Fibroblast of villous mesenchyme (primary cell): ENCODE measurements at places on chromosomes 11 and 22. TPM values are rescaled to one million over a fixed set of nuclear protein-coding genes. Genes with fewer than 3 reads are reported as not detected.
A peak's percentile ranks its signal among the peaks of the same experiment; 100 is the strongest.

- no peak for DNase-seq
These were observed 385.1 kb downstream of the BUD13 start for GRCh38 chr11:116387641-116388040.

GRCh38 chr11:73940801-73941570 lies 9.8 kb upstream of the DNAJB13 start:
- no peak for DNase-seq

GRCh38 chr11:77361184-77361583 lies 59.7 kb upstream of the GDPD4 start:
- DNase-seq: peak; percentile 54

Gene IGF2
- 26.8 and 44.8 TPM in 2 replicates for total RNA-seq

DNA sequence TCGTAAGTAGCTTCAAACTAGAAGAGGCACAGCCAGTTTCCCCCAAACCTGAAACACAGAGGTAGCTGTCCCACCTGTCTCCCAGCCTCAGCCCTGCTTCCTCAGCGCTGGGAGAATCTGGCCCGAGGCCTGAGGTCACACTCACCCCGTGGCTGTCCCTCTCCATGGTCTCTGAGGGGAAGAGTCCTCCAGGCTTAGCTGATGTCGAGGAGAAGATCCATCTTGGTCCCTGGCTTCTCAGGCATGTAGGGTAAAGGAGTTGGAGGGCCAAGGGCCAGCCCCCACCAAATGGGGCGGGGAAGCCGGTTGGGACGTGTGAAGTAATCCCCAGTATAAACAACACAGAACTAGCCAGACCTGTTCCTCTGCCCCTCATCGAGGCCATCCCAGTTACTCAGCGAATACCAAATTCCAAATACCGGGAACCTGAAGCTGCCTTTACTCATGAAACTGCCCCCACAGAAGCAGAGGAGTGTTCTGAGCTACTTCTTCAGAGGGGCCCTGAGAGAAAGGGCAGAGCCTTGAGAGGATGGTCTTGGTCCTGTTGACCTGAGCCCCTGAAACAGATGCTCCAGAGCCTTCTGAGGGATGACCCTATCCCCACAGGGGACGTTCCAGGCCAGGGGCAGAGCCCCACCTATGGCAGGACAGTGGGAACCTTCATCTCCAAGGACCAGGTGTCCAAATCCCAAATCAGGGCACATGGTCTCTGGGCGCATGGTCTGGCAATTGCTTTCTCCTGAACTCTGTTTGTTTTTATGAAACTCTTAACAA lies at the start of gene TMPRSS13:
Gene TMPRSS13, minus strand, starts transcription at position 261 of the 774 bp plus-strand sequence. Its CDS starts 95 bp downstream, at position 166.
- no peak for DNase-seq

Gene TRPC6
- total RNA-seq: 26.4 and 35.8 TPM in 2 replicates

- no peak for DNase-seq
These were observed 10.0 kb downstream of the ARHGEF12 start for GRCh38 chr11:120346233-120346632.

Gene TSSK2
- under 0.01 TPM in 1 of 2 replicates, not detected in the other for total RNA-seq

GRCh38 chr11:73551677-73552076 lies 46.2 kb downstream of the FAM168A start:
- peak; percentile 11 for DNase-seq

- no peak for DNase-seq
These were observed 69.7 kb upstream of the LMO1 start for GRCh38 chr11:8333376-8333775.

GRCh38 chr11:47881145-47881544 lies 33.0 kb upstream of the NUP160 start:
- no peak for DNase-seq

GRCh38 chr11:37451903-37452302 lies 853.9 kb upstream of the RAG2 start:
- no peak for DNase-seq
